Activated CD4-positive, alpha-beta T cell treated with anti-CD3 and anti-CD28 coated beads, Interleukin-2, Interleukin-6, amounts not matched to agents 100 ng/mL and 50 ng/mL, durations not matched to agents 16 hours and 8 hours (primary cell): ENCODE measurements at places on chromosomes 1 and 21.

DNA sequence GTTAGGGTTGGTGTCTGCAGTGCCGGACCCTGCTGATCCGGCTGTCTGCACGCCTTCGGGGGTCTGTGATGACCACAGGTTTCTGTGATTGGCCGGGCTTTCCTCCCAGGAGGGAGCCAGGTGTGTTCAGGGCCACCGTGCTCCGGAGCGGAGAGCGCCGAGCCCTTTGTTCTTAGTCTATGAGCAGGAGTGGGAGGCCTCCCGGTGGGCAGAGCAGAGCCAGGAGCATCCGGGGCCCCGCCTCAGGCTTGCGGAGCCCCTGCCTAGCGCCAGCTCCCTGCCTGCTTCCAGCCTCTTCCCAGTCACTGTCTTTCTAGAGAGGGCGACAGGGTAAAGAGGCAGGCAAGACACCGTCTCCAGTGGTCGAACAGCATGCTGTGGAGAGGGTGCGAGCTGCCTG lies 31.8 kb downstream of the KCNAB2 start:
- no peak for DNase-seq

- DNase-seq = no peak
Measured at GRCh38 chr1:53628286-53628955, 110.5 kb downstream of the GLIS1 start.

DNA sequence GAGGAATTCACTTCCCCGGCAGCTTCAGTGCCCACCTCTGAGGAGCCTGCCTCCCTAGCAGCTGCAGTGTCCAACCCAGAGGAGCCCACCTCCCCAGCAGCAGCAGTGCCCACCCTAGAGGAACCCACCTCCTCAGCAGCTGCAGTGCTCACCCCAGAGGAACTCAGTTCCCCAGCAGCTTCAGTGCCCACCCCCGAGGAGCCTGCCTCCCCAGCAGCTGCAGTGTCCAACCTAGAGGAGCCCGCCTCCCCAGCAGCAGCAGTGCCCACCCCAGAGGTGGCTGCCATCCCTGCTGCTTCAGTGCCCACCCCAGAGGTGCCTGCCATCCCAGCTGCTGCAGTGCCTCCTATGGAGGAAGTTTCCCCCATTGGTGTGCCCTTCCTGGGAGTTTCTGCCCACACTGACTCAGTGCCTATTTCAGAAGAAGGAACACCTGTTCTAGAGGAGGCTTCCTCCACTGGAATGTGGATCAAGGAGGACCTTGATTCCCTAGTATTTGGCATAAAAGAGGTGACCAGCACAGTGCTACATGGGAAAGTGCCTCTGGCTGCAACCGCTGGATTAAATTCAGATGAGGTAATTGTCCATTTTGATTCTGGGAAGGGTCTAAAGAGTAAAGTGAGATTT lies 77.4 kb upstream of the BMP8A start:
- no peak for DNase-seq

DNA sequence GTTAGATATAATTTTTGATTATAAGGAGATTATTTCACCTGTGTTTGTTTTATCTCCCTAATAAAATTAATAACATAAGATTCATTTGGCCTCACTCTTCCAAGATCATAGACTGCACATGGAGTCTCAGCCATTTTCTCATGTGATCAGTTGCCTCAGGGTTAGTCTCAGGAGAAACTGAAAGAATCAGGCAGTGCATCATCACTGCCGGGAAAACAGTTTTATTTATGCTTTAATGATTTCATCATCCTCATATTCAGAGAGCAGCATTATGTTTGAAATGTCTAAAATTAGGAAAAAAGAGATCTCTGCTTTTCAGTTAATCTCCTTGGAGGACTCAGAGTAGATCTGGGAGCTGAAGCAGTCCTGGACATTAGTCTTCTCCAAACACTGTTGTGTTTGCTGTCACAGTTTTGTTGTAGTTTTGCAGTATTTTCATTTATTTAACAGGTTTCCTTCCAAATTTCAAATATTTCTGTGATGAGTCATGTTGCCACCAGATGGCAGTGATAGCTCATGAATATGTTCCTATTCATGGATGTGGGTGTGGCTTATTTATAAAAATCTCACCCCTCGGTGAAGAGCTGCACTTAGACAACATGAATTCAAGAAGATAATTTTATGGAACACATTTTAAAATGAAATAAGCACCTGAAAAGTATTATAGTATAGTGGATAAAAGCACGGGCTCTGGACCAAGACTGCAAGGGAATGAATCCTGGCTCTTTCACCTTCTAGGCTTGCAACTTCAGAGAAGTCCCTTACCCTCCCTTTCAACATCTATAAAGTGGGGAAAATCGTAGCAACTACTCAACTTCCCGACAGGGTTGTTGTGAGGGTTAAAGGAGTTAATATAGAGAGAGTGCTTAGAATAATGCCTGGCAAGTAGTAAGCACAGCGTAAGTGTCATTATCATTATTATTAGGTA lies 31.2 kb downstream of the CHD1L start:
- peak; percentile 57 for DNase-seq

DNA sequence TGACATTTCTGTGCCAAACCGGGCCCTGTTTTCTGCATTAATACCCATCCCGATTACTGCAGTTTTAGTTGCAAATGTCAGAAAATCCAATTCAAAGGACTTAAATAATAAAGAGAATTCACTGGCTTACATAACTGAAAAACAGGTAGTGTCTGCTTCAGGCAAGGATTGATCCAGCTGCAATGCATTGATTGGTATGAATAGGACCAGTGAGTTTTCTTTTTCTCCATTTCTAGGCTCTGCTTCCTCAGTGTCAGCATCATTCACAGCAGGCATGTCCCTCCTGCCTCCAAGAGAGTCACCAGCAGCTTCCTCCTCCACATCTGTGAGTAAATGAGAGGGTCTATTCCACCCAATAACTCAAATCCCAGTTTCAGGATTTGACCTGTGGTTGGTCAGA lies 33.7 kb upstream of the ACTL8 start:
- no peak for DNase-seq

DNA sequence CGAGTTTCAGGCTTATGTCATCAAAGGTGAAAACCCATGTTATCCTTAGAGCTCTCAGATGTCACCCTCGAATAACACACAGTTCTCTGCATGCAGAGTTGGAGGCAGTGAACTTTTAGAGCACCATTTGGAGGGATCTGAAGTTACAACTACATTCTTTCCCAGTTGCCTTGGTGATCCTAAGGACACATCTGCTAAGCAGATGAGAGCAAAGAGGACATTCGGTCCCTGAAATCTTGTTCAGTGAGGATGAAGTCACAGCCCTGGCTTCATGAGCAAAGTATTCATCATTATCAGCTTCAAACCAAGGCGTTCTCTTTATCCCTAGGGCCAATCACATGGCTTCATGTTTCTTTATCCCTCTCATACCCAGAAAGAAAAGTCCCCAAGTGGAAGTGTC lies 23.1 kb upstream of the MCOLN2 start:
- DNase-seq = no peak

DNA sequence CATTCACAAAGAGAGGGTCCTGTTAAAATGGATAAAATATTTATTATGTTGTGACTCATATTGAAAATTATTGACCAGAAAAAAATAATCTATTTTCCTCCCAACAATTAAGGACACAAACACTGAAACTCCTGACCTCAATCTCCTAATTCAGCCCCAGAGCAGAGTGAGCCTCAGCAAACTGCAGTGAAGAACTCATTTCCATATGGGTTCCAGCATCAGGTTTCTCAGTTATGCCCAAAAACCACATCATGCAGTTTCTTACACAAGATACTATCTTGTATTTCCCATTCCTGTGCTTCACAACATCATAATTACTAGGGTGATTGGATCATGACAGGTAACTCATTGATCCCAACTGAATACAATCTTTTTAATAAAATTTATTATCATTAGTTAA lies 15.4 kb downstream of the PYHIN1 start:
- no peak for DNase-seq

DNA sequence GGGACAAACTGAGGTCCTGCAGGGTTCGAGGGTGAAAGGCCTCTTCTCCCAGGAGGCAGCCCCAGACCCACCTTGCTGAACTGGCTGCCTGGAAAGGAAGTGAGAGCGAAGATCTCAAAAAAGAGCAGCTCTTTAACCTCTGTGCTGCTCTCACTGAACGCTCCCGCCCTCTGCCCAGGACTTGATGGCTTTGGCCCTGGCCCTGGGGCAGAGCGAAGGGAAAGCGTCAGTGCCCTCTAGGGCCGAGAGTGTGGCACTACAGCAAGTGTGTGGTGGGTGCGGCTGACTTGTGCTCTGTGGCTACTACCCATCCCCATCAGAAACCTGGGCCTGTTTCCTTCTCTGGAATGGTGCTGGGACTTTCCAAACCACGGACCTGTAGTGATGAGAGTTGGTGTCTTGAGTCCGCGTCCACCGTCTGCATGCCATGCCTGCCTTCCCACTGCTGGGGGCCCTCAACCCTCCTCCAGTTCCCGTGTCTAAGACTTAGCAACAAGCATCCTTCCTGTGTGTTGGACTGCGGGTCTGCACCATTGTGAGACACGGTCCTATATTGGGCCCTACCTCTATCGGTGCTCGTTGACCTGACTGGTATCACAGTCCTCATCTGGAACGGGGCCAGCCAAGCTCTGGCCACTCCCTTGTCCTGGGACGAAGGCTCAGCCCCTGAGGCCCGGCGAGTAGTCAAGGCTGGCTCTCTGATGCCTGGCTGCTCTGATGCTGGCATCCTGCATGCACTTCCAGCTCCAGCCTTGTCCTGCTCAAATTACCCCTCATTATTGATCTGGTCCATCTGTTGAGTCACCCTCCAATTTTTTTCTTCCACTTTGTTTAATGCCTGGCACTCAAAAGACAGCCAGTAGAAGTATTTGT lies 180.3 kb downstream of the DISC1 start:
- DNase-seq = peak; percentile 51

DNA sequence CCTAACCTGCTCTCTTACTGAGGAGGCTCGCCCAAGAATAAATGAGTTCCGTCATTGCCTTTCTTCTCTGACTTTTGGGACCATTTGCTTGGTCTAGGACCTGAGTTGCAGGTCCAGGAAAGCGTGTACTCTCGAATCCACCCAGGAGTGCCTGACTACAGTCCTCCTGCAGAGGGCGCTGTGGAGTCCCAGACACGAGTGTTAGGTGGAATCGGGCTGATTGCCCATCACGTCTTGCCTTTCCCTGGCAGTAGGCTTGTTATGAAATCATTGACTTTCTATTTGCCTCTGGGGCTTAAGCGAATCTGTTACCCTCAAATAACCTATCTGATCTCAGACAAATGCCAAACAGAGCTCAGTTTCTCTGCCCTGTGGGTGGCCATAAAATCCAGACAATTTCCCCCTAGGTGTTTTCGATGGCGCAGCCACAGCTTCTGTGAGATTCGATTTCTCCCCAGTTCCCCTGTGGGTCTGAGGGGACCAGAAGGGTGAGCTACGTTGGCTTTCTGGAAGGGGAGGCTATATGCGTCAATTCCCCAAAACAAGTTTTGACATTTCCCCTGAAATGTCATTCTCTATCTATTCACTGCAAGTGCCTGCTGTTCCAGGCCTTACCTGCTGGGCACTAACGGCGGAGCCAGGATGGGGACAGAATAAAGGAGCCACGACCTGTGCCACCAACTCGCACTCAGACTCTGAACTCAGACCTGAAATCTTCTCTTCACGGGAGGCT lies at the start of gene IL20:
Gene IL20 (plus strand): TSS at position 685 of the 733 bp plus-strand sequence. CDS start 230 bp downstream, outside the sequence.
- peak; percentile 80 for DNase-seq

DNA sequence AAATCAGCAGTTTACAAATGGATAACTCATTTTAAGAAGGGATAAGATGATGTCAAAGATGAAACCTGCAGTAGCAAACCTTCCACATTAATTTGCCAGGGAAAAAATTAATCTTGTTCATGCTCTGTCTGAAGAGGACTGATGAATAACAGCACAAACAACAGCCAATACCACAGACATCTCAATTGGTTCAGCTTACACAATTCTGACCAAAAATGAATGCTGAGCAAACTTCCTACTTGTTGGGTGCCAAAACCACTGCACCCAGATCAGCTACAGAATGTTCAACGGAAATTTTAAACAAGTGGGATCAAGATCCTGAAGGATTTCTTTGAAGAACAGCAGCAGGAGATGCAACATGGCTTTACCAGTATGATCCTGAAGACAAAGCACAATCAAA lies 98.3 kb downstream of the COQ8A start:
- DNase-seq = no peak

- DNase-seq = peak; percentile 62
Measured at GRCh38 chr1:206557636-206558473, 50.5 kb downstream of the RASSF5 start.

GRCh38 chr1:217274416-217274815 lies 356.5 kb downstream of the GPATCH2 start:
- DNase-seq = no peak

DNA sequence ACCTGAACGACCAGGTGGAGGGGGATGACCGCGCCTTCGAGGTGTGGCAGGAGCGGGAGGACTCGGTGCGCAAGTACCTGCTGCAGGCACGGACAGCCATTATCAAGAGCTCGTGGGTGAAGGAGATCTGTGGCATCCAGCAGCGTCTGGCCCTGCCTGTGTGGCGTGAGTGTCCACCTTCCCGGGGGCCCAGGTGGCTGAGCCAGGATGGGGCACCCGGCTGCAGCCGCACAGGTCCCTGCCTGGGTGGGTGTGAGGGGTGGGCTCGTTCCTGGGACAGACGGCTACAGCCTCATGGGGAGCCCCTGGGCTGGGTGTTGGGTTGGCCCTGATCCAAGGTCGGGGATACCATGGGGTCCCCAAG lies 65.2 kb downstream of the TRIM11 start:
- DNase-seq = no peak

GRCh38 chr1:112687361-112687760 lies 12.9 kb downstream of the MOV10 start:
- DNase-seq = no peak

DNA sequence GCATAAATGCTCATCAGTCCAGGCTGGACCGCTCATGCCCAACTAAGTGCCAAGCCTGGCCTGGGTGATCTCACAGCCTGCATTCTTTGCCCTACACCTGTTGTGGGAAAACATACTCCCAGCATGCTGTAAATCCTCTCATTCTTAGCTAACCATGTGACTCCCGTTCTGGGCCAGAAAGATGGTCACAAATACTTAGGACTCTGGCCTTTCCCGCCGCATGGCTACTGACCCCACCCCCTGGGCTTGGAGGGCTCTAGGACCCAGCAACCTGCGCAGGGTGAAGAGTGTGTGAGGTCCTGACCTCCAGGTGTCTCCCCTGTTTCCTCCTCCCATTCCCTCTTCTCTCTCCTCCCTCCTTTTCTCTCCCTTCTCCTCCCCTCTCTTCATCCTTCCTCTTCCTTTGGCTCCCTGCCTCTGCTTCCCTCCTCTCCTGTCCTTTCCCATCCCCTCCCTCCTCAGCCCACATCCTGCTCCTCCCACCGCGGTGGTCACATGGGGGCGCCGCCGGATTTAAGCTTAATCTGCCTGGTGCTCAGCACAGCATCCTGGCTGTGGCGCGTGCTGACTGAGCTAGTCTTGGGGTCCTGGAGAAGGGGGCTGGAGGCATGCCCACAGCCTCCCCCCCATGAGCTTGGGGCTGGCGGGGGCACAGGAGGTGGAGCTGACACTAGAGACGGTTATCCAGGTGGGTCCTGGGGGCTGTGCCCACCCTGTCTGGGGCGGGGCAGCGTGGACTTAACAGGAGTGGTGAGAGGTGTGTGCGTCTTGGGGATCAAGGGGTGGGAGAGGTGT lies at the start of gene CROCC:
Gene CROCC (plus strand): TSS at position 541 of the 795 bp plus-strand sequence. CDS start 88 bp downstream, at position 629.
- no peak for DNase-seq

- DNase-seq = peak; percentile 84
Measured at GRCh38 chr1:3491291-3492246, 37.1 kb downstream of the ARHGEF16 start.
